Esophagus mucosa (tissue), 1 donor: ENCODE measurements at places on chromosomes 16 and 17. TPM values are rescaled to one million over a fixed set of nuclear protein-coding genes. Genes with fewer than 3 reads are reported as not detected.
A peak's percentile ranks its signal among the peaks of the same experiment; 100 is the strongest.

The SLC5A2 gene
- total RNA-seq = 0.12 TPM

The GJD3 gene
- 0.28 TPM for total RNA-seq

The TBC1D3K gene
- not detected for total RNA-seq

The GCGR gene
- total RNA-seq = 0.08 TPM

The CLDN9 gene
- not detected for total RNA-seq

The EDC4 gene
- total RNA-seq = 32.7 TPM

The NOD2 gene
- 15.4 TPM for total RNA-seq

The PYY gene
- not detected for total RNA-seq

The CA5A gene
- total RNA-seq = not detected

DNA sequence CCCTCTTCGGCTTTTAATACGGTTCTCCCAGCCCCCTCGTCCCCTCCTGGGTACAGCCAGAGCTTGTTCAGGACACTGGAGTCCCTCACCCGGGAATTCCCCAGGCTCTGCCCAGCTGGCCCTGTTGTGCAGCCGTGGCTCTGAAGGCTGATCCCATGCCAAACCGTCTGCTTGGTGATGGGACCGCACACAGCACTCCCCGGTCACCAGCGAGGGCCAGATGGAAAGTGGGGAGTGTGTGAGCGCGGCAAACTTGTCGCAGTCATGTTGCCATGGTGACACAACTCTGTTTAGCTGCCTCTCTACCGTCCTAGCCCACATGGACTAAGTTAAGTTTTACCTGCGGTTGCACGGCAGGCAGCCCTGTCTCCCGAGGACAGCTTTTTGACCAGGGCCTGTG, 107.9 kb downstream of the RAP1GAP2 start:
- ATAC-seq = no peak

DNA sequence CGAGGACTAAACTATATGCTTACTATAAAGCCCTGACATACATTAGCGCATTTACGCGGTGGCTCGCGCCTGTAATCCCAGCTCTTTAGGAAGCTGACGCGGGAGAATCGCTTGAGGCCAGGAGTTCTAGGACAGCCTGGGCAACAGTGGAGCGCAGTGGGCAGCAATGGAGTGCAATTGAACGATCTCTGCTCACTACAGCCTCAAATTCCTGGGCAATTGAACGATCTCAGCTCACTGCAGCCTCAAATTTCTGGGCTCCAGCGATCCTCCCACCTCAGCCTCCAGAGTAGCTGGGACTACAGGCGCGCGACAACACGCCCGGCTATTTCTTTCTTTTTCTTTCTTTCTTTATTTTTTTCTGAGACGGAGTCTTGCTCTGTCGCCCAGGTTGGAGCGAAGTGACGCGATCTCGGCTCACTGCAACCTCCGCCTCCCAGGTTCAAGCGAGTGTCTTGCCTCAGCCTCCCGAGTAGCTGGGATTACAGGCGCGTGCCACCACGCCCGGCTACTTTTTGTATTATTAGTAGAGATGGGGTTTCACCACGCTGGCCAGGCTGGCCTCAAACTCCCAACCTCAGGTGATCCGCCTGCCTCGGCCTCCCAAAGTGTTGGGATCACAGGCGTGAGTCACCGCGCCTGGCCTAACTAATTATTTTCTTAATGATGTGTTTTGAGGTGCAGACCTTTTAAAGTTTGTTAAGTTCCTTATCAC, 506 bp upstream of the COG7 start:
- ATAC-seq = no peak

GRCh38 chr16:87851601-87852000, 17.7 kb downstream of the SLC7A5 start:
- no peak for ATAC-seq

- ATAC-seq = no peak
Measured at GRCh38 chr16:49416001-49416675, 42.5 kb downstream of the C16orf78 start.

- no peak for ATAC-seq
Measured at GRCh38 chr16:54934481-54935265, 4.0 kb downstream of the IRX5 start.

GRCh38 chr16:53159781-53160436, 105.1 kb downstream of the CHD9 start:
- ATAC-seq = no peak

DNA sequence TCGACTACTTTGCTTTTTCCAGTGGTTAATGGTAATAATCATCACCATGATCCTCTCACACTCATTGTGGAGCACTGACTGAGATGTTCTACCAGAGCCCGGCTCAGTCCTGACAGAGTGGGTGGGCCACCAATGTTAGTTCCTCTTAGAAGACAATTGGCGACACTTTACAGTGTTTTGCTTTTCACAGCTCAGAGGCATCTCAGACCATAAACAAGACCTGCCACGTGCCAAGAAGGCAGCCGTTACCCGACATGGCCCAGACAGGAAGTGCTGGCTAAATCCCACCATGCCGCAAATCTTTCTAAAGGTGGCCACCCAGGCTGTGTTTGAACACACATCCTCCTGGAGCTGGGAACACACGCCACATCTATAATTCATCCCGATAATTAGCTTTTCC, 103.7 kb downstream of the XYLT1 start:
- ATAC-seq = no peak

GRCh38 chr17:78991017-78991738, 11.5 kb upstream of the LGALS3BP start:
- no peak for ATAC-seq

DNA sequence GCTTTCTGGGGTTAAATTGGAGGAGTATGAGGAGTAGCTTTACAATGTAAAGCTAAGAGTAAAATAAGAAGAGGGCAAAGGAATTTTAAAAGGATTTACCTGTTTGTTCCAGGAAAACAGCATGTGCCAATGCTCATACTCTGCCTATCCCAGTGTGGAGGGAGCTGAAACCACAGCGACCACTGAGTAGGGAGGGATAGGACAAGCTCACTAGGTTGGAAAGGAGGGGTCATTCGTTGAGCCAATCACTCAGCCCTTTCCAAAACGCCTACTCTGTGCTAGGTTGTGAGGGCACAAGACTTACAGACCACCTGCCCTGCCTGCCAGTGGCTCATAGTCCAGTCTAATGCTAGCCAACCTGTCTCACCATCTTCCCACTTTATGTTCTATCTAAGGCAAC, 1.1 kb upstream of the DNAJC7 start:
- ATAC-seq = no peak

GRCh38 chr16:84973776-84974523, 37.4 kb downstream of the ZDHHC7 start:
- ATAC-seq = no peak

DNA sequence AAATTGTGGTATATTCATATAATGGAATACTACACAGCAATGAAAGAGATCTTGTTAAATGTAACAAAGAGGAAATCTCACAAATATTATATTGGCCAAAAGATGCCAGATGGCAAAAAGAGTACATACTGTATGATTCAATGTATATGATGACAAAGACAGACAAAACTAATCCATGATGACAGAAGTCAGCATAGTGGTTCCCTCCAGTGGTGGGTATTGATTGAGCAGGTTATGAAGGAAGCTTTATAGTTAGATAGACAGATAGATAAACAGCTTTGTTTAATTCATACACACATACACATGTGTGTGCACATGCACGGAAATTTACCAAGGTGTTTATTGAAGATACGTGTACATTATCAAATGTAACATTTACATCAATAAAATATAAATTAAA, 74.4 kb upstream of the SMIM36 start:
- ATAC-seq = no peak

- no peak for ATAC-seq
Measured at GRCh38 chr17:2695961-2696760, 15.4 kb downstream of the CLUH start.

GRCh38 chr17:7133424-7133823, 18.8 kb upstream of the ASGR2 start:
- ATAC-seq = no peak

GRCh38 chr17:18932360-18933055, 19.5 kb upstream of the SLC5A10 start:
- ATAC-seq = peak; percentile 25

DNA sequence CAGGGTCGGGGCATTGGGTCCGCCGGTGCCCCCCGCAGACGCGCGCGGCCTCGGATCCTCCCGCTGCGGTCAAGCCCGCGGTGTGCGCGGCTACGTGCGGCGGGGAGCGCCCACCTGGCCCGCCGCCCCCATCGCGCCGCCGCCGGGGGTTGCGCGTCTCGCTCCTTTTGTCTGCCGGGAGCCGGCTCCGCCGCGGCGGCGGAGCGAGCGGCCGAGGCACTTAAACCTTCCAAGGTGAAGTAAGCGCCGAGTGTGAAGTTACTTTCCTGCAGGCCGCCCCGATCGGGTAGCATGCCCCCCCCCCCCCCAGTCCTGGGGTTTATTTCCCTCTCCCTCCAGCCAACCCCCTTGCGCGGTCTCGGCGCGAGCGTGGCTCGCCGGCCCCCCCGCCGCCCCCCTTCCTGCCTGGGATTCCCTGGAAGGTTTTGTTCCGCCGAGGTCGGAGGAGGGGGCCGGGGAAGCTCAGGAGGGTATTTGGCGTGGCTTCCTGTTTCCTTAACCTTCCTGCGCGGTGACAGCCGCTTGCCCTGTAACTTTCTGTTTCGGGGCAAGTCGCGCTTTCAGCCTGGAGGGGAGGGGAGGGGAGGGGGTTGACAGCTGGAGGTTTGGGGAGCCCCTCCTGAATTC, 56.6 kb upstream of the GSE1 start:
- ATAC-seq = no peak

DNA sequence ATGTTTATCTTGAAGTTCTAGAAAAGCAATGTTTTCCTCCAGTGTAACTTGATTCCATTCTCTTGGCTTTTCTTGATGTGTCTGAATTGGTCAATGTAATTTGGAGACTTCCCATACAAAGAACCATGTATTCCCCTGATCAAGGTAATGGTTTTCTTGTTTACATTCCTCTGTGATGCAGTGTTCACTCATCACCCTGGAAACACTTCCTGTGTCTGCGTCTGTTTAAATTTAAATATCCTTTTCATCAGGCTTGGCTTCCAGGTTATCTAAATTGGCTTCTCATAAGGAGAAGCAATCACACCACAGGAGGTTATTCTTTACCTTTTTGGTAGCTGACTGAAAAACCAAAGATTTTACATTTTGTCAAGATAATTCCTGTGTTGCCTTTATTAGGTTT, 237.3 kb upstream of the WSCD1 start:
- ATAC-seq = no peak

GRCh38 chr17:36945959-36946725, 2.6 kb upstream of the AATF start:
- no peak for ATAC-seq
